Stimulated activated CD8-positive, alpha-beta memory T cell treated with anti-CD3 and anti-CD28 coated beads, Interleukin-12 subunit alpha, Interleukin-12 subunit beta, amount 100 ng/mL, for 4 hours (primary cell): ENCODE measurements at places on chromosomes 2 and 18.

DNA sequence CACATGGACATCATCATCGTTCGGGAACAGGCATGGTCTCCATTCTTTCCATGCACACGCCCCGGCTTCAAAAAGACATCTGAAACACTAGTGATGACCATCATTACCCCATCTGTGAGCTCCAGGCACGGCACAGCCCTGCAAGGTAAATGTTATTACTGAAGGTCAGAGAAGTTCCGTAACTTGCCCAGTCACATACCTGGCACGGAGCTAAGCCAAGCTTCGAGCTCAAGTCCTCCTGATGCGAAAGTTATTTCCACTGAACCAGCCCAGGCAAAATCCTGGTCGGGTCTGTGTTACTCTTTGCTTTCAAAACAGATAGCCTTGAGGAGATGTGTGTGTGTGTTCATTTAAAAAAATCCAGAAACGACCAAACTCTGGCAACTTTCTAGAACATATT is 22.8 kb downstream of the FHL2 start:
- no peak for DNase-seq

- DNase-seq = no peak
Measured at GRCh38 chr2:85180322-85181133, 47.3 kb downstream of the TCF7L1 start.

DNA sequence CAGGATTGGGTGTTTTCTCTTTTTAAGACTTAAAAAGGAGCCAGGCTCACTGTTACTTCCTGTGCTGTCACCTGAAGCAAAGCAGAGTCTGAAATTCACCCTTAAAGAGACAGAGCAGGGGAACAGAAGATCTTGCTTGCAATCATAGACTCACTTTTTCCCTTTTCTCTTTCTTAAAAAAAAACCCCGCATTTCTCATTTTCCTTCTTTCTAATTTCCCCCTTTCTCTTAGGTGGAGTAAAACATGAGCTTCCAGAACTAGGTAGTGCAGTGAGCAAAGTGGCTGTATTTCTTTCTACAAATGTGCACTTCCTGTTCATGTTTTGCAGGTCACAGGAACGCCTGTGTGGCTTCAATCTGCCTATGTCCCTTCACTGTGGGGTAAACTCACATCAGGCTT is 381.2 kb downstream of the LPIN1 start:
- no peak for DNase-seq

DNA sequence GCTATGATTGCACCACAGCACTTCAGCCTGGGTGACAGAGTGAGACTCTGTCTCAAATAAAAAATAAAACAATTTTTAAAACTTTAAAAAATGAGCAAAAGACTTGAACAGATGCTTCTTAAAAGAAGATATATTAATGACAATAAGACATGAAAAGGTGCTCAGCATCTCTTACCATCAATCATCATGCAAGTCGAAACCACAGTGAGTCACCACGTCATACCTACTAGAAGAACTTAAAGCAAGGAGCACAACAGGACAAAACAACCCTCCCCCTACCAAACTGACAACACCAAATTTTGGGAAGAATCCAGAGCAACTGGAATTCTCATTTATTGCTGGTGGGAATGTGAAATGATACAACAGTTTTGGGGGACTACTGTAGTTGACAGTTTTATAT is 251.6 kb downstream of the BCL2 start:
- DNase-seq = no peak

GRCh38 chr2:183248866-183249567 is 124.8 kb downstream of the NUP35 start:
- DNase-seq = no peak
